ENCODE measurements at places on chromosomes 5 and 9.

- no peak for DNase-seq
Measured at GRCh38 chr5:175166026-175166425, 278.0 kb downstream of the DRD1 start.

DNA sequence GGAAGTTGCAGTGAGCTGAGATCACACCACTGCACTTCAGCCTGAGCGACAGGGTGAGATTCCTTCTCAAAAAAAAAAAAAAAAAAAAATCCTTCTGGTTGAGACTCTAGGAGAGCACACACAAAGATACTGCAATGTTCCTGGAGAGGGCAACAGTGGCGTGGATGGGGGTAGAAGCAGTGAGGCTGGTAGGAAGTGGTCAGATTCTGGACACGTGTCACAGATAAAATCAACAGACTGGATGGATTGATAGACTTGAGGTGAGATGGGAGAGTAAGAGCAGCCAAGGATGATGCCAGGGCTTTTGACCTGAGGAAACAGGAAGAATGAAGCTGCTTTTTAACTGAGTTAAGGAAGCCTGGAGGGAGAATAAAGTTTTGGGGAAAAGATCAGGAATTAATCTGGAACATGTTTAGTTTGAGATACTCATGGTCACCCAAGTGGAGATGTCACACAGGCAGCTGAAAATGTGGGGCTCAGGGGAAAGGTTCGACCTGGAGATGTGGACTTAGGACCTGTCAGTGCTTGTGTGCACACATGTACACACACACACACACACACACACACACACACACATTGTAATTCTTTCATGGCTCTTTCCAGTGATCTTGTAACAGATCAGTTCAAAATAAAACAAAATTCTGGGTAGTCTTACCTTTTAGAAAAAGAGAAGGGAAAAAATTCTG, 88.1 kb downstream of the FANCC start:
- DNase-seq, result no peak

DNA sequence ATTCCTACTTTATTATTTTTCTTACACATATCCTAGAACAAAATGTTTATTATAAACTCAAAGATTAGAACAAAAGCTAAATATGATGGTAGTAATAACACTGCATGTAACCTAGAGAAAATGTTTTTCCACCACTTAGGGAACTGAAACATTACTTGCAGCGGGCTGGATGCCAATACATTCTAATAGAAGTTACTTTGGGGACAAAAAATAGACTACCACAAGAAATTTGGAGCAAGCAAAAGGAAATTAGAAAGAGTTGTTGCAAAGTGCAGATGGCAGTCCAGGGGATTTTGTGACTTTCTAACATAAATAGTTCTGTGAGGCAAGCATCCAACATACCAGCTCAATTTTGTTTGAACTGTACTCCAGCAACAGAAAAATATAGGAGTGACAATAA, 255.3 kb upstream of the GRIN3A start:
- DNase-seq, result no peak

- no peak for DNase-seq
Measured at GRCh38 chr9:92642564-92642963, 27.4 kb downstream of the IPPK start.

- DNase-seq, result no peak
Measured at GRCh38 chr5:142143878-142144277, 35.3 kb downstream of the NDFIP1 start.

GRCh38 chr9:83441390-83441789, 96.8 kb downstream of the FRMD3 start:
- no peak for DNase-seq
